Dermis blood vessel endothelial cell (primary cell): ENCODE measurements at places on chromosomes 7 and 10. TPM values are rescaled to one million over a fixed set of nuclear protein-coding genes. Genes with fewer than 3 reads are reported as not detected.

The ZNF467 gene
- 4.8 and 12.7 TPM in 2 replicates for total RNA-seq

The VAX1 gene
- not detected in 2 replicates for total RNA-seq

The FAM25G gene
- total RNA-seq = not detected in 2 replicates

The PPP1R9A gene
- 16.2 and 19.2 TPM in 2 replicates for total RNA-seq

The FEZF1 gene
- total RNA-seq = not detected in 2 replicates

The LRIT2 gene
- not detected in 2 replicates for total RNA-seq
